ENCODE measurements at places on chromosomes 6 and 20. TPM values are rescaled to one million over a fixed set of nuclear protein-coding genes. Genes with fewer than 3 reads are reported as not detected.

Gene LAMA5
- 13.9 TPM for polyA plus RNA-seq

DNA sequence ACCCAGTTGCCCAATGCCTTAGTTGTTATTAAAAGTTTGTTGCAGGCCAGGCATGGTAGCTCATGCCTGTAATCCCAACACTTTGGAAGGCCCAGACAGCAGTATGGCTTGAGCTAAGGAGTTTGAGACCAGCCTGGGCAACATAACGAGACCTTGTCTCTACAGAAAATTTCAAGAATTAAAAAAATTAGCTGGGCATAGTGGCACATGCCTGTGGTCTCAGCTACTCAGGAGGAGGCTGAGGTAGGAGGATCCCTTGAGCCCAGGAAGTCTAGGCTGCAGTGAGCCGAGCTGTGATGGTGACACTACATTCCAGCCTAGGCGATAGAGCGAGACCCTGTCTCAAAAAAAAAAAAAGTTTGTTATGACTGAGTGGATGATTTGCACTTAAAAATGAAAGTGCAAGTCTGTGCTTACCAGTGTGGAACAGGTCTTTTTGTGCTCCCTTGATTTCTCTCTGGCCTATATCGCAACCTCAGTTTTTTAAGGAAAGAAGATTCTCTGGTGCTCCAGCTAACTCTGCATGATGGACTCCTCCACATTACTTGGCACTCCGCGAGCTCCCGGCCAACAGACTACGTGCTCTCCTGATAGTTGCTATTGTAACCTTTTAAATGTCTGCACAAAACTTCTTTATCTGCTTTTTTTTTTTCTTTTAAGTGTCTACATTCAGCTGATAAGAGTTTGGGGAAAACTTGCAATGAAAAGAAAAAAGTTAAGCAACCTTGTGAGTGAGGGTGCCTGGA, 22.1 kb downstream of the ZKSCAN3 start:
- DNase-seq = no peak

DNA sequence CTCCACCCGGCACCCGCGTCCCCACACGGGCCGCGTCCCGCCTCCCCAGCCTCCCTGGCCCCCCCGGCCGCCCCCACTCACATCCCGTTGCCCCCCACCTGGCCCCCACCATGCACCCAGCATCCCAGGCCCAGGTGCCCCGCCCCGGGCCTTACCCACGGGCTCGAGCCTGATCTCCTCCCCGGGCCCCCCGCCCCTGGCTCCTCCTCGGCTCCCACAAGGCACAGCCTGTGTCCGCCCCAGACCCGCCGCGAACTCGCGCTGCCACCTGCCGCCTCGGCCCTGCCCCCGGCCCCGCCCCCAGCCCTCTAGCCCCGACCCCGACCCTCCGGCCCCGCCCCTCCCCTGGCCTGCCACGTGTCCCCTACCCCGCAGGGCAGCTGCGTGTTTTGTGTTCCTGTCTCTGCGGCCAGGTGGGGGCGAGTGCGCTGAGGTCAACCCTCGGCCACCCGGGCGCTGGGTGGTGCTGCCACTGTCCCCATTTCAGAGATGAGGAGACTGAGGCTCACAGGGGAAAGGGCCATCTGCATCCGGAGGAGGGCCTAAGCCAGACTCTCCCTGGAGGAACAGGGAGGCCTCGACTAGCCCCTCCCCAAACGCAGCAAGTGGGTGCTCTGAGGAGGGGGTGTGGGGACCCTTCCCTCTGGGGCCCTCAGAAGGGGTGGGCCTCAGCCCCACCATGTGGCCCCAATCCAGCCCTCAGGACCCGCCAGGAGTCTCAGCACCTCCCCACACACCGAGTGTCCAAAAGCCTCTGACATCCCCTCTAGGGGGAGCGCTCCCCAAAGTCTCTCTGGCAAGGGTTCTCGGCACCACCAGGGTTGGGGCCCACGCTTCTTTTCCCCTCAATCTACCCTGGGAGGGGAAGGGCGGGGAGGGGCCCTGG, 99.8 kb downstream of the TAF4 start:
- DNase-seq = no peak

- no peak for DNase-seq
Observed at GRCh38 chr6:26525838-26526237, 12.3 kb upstream of the HMGN4 start.

DNA sequence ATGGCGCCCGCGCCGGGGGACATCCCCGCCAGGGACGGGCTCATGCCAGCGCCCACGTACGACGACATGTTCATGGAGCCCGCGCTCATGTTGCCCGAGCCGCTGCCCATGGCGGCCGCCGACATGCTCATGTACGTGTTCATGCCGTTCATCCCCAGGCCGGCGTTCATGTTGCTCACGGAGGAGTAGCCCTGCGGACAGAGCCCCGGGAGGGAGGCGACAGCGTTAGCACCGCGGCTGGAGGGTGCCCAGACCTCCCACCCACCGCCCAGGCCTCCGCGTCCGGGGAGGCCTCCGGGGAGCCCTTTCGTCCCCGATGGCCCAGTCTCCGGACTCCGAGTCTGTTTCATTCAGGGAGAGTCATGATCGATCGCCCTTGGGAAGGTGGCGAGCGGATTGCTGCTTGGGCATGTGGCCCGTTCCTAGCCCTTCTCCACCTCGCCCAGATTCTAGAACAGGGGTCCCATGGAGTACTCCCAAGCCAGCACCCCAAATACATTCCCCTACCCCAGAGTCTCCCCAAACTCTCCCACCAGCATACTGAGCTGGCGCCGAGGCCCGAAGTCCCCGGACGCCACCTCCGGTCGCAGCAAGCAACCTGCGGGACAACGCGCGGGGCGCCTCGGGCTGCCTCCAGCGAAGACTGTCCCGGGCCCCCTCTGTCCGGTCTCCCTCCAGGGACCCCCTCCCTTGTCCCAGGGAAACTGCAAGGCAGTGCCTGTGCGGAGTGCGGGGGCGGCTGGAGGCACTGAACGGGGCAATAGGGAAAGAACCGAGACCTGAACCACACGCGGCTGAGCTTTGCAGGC, 1.2 kb downstream of the FOXA2 start:
- DNase-seq = no peak

DNA sequence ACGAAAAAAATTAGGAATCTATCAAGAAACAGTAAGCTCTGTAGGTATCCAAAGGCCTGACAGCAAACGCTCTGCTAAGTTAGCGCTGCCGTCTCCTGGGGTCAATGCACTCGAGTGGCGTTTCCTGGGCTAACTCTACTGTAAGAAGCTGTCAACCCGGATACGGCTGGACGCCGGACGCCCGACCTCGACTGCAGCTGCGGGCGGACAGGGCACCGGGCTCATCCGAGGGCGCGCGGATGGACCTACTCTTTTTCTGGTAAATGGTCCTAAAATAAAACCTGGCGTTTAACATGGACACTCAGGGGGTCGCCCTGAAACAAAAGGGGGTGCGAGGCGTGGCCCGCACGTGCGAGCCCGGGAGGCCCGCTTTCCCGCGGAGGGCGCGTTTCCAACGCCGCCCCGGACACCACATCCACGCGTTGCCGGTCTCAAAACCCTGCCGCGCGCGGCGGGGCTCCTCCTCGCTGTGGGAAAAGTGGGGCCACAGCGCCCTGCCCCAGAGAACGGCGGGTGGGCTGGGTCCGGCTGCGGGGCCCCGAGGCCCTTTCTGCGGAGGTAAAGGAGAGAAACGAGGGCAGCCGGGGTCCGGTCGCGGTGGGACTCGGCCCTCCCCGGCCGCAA, 537 bp downstream of the TCP1 start:
- DNase-seq = peak; percentile 64

Gene CLDN20
- polyA plus RNA-seq = not detected

GRCh38 chr20:35662551-35662950, 2.1 kb downstream of the CPNE1 start:
- no peak for DNase-seq

- no peak for DNase-seq
Observed at GRCh38 chr20:18705490-18705889, 108.1 kb upstream of the SCP2D1 start.

GRCh38 chr6:157929765-157930319, 51.8 kb upstream of the SYNJ2 start:
- no peak for DNase-seq

DNA sequence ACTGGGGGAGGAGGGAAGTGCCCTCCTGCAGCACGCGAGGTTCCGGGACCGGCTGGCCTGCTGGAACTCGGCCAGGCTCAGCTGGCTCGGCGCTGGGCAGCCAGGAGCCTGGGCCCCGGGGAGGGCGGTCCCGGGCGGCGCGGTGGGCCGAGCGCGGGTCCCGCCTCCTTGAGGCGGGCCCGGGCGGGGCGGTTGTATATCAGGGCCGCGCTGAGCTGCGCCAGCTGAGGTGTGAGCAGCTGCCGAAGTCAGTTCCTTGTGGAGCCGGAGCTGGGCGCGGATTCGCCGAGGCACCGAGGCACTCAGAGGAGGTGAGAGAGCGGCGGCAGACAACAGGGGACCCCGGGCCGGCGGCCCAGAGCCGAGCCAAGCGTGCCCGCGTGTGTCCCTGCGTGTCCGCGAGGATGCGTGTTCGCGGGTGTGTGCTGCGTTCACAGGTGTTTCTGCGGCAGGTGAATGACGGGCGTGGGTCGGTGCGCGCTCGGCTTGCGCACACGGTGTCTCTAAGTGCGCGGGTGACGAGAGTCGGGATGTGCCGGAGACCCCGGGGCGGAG, at the start of gene CDKN1A:
Gene CDKN1A (plus strand): TSS at position 227 of the 555 bp plus-strand sequence. CDS start 5,388 bp downstream, outside the sequence.
- peak; percentile 71 for DNase-seq

Gene PRRT1
- 0.24 TPM for polyA plus RNA-seq

GRCh38 chr6:39223061-39223460, 6.2 kb downstream of the KCNK5 start:
- no peak for DNase-seq

GRCh38 chr6:145829102-145829501, 14.5 kb upstream of the FBXO30 start:
- DNase-seq = no peak

Gene IPCEF1
- polyA plus RNA-seq = 0.63 TPM

Gene ECT2L
- polyA plus RNA-seq = not detected

GRCh38 chr6:154705471-154706113, 27.6 kb upstream of the SCAF8 start:
- no peak for DNase-seq

Gene CST4
- polyA plus RNA-seq = not detected

GRCh38 chr20:4176187-4176586, 160.8 kb upstream of the RNF24 start:
- no peak for DNase-seq

Gene SLC13A3
- polyA plus RNA-seq = 8.8 TPM

DNA sequence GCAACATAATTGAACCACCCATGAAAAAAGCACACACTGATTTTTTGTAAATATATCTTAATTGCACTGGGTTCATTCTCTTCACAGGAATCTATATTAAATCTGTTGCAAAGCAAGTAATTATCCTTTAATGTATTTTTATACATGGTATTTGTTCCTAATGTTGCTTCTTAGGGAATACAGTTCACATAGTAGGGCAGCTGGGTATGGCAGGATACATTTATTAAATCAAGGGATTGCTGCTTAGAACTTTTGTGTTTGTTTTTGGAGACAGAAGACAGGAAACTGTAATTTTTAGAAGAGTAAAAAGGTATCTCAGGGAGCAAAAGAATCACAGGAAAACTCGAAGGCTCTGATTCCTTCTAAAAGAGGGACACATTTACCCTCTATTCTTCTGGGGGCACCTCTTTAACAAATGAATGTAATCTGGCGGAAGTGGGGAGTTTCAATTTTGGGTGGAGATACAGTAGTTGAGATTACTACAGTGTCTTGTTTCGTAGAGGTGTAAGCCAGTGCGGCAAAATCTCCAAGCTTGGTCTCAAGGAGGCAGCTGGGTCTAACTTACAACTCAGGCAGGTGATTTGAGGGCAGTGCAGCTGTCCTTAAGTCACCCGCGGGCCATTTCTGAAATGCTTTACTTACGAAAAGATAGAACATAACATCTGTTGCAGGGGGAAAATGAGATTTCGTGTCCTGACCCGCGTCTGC, 812 bp upstream of the SMIM13 start:
- no peak for DNase-seq

DNA sequence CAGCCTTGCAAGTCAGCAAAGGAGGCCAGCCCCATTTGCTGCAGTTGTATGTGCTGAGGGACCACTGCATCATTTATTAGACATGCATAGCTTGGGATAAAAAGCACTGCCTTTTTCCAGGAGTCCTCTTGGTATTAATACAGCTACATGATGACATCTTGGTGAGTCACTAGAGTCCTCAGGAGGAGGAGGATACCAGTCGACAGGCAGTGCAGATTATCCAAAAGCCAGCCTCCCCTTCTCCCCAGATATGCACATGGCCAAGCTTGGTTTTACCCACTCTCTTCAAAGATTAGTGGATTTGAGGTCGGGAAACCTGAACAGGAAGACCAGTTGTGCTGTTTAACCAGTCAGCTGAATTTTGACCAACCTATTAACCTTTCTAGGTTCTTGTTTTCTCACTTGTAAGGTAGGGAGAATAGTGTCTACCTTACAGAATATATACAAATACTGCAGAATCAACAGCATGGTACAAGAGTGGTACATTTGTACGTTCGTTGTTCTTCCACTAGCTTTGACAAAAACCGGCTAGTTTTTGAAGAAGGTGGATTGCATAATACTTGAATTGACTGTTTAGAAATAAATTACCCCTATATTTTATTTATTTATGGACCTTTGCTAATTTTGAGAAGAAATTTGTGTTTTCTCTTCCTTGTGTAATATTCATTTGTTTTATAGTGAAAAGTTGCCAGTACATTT, 31.9 kb downstream of the VAPB start:
- DNase-seq = no peak

Gene HCRTR2
- not detected for polyA plus RNA-seq

Gene EPHA7
- 0.01 TPM for polyA plus RNA-seq

Gene CLPSL2
- polyA plus RNA-seq = not detected

- DNase-seq = no peak
Observed at GRCh38 chr6:55937951-55938690, 62.7 kb upstream of the BMP5 start.

GRCh38 chr6:88867841-88868731, 95.3 kb downstream of the RNGTT start:
- no peak for DNase-seq

Gene BMP5
- 0.51 TPM for polyA plus RNA-seq

DNA sequence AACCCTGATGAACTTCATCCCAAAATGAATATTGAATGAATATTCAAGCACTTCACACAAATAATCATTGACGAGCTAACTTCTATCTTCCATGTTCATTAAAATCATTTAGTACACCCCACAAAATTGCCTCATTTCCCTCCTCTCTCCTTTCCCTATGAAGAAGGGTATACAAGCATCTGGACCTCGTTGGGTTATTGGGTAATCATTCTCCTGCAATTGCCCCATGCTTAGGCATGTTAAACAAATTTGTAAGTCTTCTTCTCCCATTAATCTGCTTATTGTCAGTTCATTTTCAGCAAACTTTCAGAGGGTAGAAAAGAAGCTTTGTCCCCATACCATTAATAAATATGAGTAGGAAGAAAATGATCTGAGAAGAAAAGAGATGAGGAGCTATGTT, 27.6 kb downstream of the PRKN start:
- DNase-seq = no peak

GRCh38 chr20:41347523-41348429, 7.2 kb downstream of the LPIN3 start:
- no peak for DNase-seq

GRCh38 chr6:39059496-39060310, 11.1 kb downstream of the GLP1R start:
- DNase-seq = no peak

GRCh38 chr20:51541189-51542032, 1.1 kb downstream of the NFATC2 start:
- DNase-seq = peak; percentile 81

- DNase-seq = no peak
Observed at GRCh38 chr6:71649915-71650314, 236.4 kb upstream of the RIMS1 start.

Gene ULBP2
- 0.27 TPM for polyA plus RNA-seq

Gene ANGPT4
- polyA plus RNA-seq = 0.07 TPM

GRCh38 chr20:46218656-46219055, 89.6 kb downstream of the CDH22 start:
- no peak for DNase-seq

GRCh38 chr6:18497006-18497405, 109.9 kb downstream of the RNF144B start:
- no peak for DNase-seq
